ENCODE measurements at places on chromosomes 11 and 22. TPM values are rescaled to one million over a fixed set of nuclear protein-coding genes. Genes with fewer than 3 reads are reported as not detected.

GRCh38 chr22:39556970-39557841 is 13.3 kb upstream of the CACNA1I start:
- no peak for DNase-seq

DNA sequence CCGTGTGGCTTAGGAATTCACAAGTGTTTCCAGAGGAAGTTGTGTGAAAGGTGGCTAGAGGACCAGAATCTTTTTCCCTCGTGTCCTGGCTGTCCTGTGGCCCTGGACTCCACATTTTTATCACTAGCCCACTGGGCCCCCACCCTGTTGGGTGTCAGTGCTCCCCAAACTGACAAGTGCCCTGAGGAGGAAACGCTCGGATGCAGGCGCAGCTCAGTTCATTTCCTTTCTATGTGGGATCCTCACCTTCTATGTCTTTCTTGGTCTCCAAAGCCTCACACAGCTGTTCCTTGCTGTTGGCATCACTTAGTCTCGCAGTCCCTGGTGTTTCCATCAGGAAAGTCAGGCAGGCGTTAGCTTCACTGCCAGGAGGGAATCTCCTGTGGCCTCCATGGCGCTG is 68.0 kb upstream of the KCNQ1OT1 start:
- no peak for DNase-seq

DNA sequence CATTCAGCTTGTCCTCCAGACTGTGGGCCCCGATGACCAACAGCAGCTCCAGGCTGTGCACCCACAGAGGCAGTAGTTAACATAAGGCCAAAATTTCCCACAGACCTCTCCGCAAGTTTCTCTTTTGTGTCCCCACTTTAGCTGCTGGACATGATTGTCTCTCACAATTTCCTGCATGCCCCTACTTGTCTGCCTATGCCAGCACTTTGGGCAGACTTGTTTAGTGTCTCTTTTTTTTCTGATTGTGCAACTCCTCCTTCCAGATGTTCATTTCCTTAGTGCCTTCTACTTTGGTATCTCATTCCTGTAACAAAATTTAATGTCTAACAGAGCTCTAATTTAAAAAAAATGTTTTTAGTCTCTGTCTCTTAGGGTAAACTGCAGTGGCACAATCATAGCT is 23.8 kb upstream of the SCN3B start:
- no peak for DNase-seq

GRCh38 chr11:11022125-11022730 is 164.4 kb upstream of the ZBED5 start:
- DNase-seq, result no peak

DNA sequence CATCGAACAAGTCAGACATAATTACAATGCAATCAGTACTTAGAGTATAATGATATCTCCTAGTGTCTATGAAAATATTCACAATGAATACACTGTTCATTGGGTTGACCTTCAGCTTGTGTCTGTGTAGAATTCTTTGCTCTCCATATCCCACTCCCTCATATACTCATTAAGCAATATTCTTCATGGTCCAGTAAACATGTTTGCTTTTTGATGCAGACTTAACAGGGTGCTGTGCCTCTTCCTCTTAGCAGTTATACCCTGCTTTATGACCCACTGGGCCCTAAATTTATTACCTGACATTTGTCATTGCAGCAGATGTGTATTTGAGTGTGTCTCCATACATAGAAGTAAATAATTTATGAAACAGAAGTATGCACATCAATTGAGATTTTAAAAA is 352.5 kb upstream of the CCDC179 start:
- DNase-seq, result no peak

- no peak for DNase-seq
These were observed 244.7 kb downstream of the ETS1 start for GRCh38 chr11:128342511-128343134.

- no peak for DNase-seq
These were observed 144.9 kb downstream of the SOX6 start for GRCh38 chr11:16211407-16211806.

GRCh38 chr22:42644422-42645340 is 4.3 kb upstream of the ATP5MGL start:
- no peak for DNase-seq

DNA sequence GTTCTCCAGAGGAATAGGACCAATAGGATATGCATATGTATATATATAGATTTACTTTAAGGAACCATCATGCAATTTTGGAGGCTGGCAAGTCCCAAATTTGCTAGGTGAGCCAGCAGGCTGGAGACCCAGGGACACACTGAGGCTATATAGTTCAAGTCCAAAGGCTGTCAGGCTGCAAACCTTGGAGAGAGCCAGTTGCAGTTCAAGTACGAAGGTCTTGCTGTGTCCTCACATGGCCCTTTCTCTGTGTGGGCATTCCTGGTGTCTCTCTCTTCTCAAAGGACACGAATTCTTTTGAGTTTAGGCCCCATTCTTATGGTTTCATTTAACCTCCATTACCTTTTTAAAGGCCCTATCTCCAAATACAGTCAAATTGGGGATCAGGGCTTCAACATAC is 134.4 kb upstream of the SORL1-AS1 start:
- no peak for DNase-seq

DNA sequence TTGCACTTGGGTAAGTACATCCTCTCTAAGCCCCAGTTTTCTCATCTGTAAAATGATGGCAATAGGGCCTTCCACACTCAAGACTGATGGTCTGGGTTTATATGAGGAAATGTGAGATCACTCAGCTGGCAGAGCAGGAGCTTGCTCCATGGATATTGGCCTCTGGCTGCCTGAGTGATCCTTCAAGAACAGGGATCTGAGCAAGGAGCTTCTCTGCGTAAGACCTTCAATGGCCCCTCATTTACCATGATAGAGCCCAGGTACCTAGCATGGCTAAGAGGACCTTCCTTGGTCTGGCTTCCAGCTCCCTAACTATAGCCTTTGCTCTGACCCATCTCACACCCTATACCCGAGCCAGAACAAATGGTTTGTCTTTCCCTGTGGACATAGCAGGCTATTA is 5.5 kb downstream of the ROBO4 start:
- DNase-seq, result no peak

- no peak for DNase-seq
These were observed 475.8 kb upstream of the LRRC4C start for GRCh38 chr11:41935241-41935640.

The SLC22A6 gene
- polyA plus RNA-seq, result 19.9 TPM

The RFPL3 gene
- not detected for polyA plus RNA-seq

The CLCF1 gene
- polyA plus RNA-seq, result 4.9 TPM

All from left renal cortex interstitium (tissue), 4 donors.